ENCODE measurements at places on chromosomes 11 and 22. TPM values are rescaled to one million over a fixed set of nuclear protein-coding genes. Genes with fewer than 3 reads are reported as not detected.

The RPS3 gene
- polyA plus RNA-seq = 2,684 TPM

The TESMIN gene
- 17.5 TPM for polyA plus RNA-seq

The C11orf52 gene
- polyA plus RNA-seq = 9.3 TPM

The CASP5 gene
- polyA plus RNA-seq = not detected

GRCh38 chr11:67584205-67584880 lies 731 bp downstream of the GSTP1 start:
- no peak for DNase-seq

DNA sequence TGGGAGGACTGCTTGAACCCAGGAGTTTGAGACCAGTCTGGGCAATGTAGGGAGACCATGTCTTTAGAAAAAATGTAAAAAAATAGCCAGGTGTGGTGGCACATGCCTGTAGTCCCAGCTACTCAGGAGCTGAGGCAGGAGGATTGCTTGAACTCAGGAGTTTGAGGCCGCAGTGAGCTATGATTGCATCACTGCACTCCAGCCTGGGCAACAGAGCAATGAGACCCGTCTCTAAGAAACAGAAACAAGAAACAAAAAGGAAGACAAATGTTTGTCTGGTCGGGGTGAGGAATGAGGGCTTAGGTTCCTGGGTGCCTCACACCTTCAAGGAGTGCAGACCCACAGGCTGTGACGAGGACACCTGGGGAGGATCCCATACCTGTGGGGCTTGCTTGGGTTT lies 191.9 kb downstream of the CEP164 start:
- DNase-seq = no peak

GRCh38 chr11:134792044-134792443 lies 380.0 kb upstream of the B3GAT1 start:
- DNase-seq = no peak

DNA sequence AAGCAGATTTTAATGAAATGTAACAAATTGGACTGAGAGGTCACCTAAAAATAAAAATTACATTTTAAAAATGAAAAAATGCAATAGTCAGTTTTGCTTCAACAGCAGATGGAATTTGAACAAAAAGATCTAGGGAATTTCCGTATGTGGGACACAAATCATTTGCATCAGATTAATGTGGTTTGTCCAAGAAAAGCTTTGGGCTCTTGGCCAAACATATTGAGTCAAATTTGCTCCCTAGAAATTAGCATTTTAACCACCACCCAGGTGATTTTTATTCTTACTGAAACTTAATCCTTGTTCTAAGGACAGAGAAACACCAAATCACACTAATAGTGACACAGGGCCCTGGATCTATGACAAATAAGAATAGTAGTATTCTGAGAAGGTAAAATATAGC lies 1477.8 kb downstream of the FAM181B start:
- DNase-seq = no peak

DNA sequence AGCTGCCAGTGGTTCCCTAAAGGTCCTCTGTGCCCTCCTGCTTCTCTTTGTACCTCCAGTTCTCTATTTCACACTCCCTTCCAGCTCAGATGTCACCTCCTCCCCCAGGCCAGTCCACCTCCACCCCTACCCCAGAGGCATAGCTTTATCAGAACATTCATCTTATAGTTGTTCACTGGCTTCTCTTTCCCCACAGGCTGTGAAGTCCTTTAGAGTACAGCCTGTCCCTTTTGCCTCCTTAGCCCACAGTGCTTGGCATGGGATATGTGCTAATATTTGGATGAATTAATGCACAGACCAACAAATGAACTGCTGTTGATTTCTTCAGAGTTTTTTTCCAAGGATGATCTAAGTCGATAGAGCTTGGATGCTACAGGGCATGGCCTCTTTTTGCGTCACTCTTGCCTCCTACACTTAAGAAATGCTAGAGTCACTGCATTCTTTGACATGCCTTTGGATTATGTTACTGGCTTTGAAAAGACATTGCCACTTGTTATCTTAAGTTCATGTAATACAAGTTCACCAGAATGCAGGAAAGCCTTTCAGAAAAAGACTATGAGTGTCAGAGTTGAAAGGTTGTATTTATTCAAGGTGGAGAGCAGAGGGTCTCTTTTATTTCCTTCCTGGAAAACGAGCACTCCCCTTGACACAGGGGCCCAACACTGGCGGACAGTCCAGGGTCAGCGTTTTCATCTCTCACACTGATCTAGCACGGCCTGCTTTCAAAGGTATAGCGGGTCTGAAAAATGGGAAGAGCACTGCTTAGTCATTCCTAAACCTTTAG lies 75.7 kb downstream of the PISD start:
- DNase-seq = no peak

DNA sequence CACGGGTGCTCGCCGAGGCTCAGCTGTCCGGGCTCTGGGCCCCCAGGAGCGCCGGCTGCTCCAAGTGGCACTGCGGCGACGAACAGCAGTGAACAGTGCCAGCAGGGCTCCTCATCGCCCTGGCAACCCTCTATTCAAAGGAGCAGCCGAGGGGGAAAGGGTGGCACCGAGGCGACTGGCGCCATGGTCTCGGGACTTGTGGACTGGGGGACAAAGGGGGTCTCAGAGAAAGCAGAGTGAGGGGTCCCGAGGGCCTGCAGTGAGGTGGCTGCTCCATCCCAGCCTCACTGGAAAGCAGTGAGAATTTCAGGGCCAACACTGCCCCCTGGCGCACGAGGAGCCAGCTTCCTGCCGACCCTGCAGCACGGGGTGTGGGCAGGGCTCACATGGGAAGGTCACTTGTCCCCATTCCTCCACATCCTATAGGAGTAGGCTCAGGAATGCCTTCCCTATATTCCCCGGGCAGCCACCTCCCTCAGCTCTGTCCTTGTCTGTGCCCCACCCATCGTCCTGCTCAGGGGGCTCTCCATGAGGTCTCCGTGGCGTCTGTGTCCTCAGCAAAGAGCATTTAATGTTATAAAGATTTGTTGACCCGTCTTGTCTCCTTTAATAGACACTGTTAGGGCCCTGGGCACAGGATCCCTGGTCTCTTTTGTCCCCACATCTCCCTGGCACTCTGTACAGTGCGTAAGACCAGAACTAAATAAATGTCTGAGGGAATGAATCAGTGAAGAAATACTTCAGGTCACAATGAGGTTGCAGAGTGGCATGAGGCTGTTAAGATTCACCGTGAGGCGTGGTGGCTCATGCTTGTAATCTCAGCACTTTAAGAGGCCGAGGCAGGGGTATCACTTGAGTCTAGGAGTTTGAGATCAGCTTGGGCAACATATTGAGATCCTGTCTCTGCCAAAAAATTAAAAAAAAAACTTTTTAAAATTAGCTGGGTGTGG lies 26.4 kb downstream of the LRFN4 start:
- no peak for DNase-seq

- DNase-seq = no peak
These were observed 204.6 kb downstream of the BARX2 start for GRCh38 chr11:129580278-129580677.

- DNase-seq = no peak
These were observed 3.6 kb downstream of the THOC5 start for GRCh38 chr22:29550005-29550404.

GRCh38 chr22:39530692-39531331 lies 1.7 kb downstream of the RPS19BP1 start:
- DNase-seq = no peak

- DNase-seq = no peak
These were observed 99.0 kb upstream of the LARGE1 start for GRCh38 chr22:34019190-34019845.

DNA sequence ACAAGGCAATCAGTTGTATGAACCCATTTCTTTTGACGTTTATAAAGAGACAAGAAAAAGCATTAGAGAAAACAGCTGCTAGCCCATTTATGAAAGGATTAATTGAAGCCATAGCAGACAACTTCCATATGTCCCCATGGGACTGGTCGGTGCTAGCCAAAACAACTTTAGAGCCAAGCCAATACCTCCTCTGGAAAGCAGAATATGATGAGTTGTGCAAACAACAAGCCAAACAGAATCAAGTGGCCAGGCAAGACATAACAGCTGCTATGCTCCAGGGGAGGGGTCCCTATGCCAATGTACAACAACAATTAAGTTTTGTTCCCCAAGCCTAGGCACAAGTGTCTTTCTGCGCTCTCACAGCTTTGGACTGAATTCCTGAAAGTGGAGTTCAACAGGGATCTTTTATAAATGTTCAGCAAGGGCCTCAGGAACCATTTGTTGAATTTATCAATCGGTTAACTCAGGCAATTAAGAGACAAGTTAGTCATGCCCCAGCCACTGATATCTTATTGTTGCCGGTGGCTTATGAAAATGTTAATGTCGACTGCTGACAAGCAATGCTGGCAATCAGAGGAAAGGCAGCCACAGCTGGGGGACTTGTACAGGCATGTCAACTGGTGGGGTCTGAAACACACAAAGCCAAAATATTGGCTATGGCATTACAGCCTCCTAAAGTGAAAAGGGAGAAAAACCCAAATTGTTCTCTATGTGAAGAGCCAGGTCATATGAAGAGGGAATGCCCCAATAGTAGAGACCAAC lies 1593.1 kb upstream of the TENM4 start:
- no peak for DNase-seq

GRCh38 chr11:46361283-46362155 lies 14.3 kb downstream of the DGKZ start:
- DNase-seq = no peak

DNA sequence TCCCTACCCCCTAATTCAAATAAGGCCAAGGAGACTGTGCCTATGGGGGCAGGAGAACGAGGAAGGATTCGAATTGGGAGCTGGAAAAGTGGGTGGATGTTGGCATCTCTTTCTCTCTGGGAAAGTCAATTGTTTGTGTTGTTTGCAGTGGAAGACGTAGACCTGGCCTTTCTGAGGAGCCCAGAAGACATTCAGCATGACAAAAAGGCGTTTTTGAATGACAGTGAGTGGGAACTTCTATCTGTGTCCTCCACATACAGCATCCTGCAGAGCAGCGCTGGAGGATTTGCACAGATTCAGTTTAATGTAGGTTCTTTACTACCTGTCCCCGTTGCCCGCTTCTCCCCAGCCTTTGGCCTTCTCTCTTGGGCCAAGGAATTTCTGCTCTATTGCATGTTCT lies 28.2 kb downstream of the HTR3B start:
- no peak for DNase-seq

DNA sequence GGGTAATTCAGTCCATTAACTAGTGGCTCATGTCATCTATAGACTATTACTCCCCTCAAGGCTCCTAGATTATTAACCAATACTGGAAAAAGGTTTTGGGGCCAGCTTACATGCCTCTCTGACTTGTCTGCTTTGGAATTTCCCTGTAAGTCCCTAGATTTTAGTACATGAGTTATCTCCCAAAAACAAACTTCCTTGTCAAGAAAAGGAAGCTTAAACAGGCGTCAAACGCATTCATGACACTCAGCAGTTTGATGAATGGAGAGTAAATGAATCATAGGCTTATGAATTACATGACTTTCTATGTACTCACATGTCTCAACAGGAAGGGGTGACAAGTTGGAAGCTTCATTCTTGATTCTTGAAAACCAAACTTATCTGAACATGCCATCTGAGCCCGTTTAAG lies 70.8 kb downstream of the BLID start:
- DNase-seq = no peak

GRCh38 chr11:129655247-129655832 lies 160.3 kb upstream of the TMEM45B start:
- no peak for DNase-seq

- no peak for DNase-seq
These were observed 7.7 kb upstream of the CABP7 start for GRCh38 chr22:29712119-29712518.

- DNase-seq = no peak
These were observed 23.2 kb downstream of the TPCN2 start for GRCh38 chr11:69071956-69072355.

DNA sequence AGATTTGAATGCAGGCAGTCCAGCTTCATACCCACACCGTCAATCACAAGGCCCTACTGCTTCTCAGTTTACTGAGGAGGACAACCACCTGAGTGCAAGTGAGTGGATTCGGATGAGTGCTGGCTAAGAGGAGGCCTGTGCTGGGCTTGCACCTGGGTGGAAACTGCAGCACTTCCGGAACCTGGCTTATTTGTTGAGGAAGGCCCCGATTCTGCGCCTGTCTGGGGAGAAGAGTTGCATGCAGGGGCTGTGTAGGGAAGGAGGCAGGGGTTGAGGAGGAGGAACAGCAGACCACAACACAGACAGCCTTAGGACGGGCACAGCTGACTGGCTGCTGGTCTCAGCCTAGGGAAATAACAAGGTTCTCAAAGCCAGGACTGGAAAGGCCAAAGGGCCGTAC lies 20.8 kb downstream of the ABTB2 start:
- DNase-seq = no peak

GRCh38 chr22:46985507-46985882 lies 223.0 kb downstream of the TBC1D22A start:
- DNase-seq = no peak

- no peak for DNase-seq
These were observed 50.3 kb downstream of the LARGE1 start for GRCh38 chr22:33869946-33870345.

DNA sequence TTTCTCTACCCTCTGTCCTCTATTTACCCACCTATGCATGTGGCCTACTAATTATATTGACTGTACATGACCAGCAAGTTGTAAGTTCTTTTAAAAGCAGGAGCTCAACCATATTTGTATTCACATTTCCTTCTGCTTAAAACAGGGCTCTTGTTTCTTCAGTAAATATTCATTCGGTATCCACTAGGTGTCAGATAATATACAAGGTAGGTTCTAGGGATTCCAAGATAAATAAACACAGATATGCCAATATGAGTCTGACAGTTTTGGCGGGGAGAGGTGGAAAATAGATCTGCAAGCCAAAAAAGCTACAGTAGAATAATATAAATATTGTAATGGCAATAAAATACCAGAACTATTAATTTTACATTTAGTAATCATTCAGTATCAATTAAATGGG lies 15.3 kb upstream of the RAB30 start:
- no peak for DNase-seq

GRCh38 chr11:24617856-24618255 lies 121.0 kb downstream of the LUZP2 start:
- DNase-seq = no peak

DNA sequence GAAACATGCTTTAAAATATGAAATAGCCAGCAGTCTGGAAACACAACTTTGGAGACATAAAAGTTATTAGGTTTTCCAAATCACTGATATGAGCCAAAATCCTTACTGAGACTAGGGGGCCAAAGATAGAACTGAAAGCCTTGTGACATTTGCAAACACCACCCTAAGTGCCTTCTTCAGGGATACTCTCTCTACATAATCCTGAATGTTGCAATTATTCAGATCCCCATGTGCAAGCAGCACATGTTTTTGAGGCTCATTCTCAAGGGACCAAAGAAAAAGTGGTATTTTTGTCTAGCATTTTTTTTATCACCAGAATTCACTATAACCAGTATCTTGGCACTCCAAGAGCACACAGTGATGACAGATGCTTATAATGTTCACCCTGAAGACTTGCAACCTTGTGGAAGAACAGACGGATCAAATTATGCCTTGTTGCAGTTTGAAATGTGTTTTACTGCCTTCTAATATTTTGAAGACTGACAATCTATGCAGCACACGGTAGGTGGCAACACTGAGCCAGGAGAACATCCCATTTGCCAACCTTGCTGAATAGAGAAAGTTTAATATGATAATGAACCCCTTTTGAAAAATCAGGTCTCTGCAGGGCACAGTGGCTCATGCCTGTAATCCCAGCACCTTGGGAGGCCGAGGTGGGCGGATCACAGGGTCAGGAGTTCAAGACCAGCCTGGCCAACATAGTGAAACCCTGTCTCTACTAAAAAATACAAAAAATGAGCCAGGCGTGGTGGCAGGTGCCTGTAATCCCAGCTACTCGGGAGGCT lies 78.5 kb downstream of the PLEKHA7 start:
- no peak for DNase-seq

GRCh38 chr22:44880610-44881290 lies 128.4 kb downstream of the ARHGAP8 start:
- DNase-seq = no peak

GRCh38 chr11:19027829-19028595 lies 32.5 kb downstream of the MRGPRX2 start:
- DNase-seq = no peak

Measured in renal cortex interstitium (tissue), 15 donors.